ENCODE measurements at places on chromosomes 11 and 22. TPM values are rescaled to one million over a fixed set of nuclear protein-coding genes. Genes with fewer than 3 reads are reported as not detected.

CSTF3 gene
- 37.0 TPM for polyA plus RNA-seq

GRCh38 chr11:64013141-64013896, 22.4 kb upstream of the FLRT1 start:
- DNase-seq = no peak

- DNase-seq = no peak
Measured at GRCh38 chr11:9838961-9839360, 175.1 kb downstream of the SWAP70 start.

DNA sequence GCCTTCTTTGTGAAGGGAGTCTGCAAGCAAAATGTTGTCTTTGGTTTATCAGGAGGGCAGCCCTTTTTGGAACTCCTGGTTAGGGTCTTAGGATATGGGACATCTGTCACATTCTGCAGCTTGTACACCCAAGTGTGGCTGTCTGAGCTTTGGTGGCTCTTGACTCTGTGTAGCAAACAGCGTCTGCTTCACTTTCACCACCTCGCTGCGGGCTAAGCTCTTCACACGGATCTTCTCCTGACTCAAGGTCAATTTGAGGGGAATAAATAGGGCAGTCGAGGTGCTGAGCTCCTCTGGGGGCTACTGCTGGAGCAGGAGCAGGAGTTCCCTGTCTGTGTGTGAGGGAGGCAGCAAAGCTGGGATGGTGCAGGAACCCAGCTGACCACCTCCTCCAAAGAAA, 10.6 kb downstream of the MICAL2 start:
- DNase-seq = no peak

ELFN2 gene
- 1.4 TPM for polyA plus RNA-seq

GAL gene
- polyA plus RNA-seq = 0.28 TPM

DNA sequence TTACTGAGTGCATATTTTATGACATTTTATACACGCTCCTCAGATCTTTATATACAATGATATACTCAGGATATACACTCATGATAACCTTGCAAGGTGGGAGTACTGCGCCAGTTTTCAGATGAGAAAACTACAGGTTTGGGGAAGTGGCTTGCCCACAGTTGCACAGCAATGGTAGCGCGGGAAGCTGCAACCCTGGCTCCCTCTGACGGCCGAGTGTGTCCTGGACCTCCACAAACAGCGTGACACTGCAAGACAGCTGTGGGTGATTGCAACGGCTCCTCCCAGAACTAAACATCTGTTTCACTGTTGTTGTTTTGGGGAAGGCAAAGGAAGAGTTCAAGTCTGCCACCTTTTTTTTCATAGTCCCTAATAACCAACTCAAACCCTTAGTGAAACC, 47.0 kb downstream of the PACSIN2 start:
- DNase-seq = no peak

DNA sequence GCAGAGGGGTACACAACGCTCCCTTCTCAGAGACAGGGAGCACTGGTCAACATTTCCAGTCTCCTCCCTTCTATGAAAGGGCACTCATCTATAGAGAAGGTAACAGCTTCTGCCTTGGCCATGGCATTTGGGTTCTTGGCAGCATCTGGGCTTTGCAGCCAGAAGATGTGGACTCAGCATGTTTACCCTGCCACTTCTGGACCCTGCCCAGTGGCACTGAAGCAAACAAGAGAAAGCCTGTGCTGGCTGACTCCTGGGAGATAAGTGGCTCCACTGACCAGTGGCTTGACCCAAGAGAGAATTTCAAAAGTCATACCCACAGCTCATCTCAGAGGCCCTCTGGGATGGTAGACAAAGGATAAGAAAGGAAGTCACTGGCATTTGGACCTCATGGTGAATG, 8.0 kb downstream of the CSNK2A3 start:
- no peak for DNase-seq

FUT4 gene
- 5.6 TPM for polyA plus RNA-seq

SAA2 gene
- not detected for polyA plus RNA-seq

PARVG gene
- 3.4 TPM for polyA plus RNA-seq

- no peak for DNase-seq
Measured at GRCh38 chr11:1838077-1838425, 730 bp upstream of the TNNI2 start.

DNA sequence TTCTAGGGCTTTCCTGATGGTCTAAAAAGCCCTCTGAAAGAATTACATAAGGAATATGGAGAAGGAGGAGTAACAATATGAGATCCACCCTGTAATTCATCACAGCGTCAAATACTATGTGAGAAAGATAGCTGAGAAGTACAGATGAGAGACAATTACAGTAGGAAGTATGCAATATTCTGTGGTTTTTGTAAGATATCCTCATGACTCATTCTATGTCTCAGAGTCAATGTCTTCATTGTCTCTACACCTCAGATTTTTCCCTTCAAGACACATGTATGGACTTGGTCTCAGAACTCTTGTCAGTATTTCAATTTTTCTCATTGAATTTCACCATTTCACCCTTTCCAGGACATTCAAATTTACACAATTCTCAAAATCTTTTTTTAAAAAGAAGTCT, 343.3 kb upstream of the CTSC start:
- no peak for DNase-seq

DNA sequence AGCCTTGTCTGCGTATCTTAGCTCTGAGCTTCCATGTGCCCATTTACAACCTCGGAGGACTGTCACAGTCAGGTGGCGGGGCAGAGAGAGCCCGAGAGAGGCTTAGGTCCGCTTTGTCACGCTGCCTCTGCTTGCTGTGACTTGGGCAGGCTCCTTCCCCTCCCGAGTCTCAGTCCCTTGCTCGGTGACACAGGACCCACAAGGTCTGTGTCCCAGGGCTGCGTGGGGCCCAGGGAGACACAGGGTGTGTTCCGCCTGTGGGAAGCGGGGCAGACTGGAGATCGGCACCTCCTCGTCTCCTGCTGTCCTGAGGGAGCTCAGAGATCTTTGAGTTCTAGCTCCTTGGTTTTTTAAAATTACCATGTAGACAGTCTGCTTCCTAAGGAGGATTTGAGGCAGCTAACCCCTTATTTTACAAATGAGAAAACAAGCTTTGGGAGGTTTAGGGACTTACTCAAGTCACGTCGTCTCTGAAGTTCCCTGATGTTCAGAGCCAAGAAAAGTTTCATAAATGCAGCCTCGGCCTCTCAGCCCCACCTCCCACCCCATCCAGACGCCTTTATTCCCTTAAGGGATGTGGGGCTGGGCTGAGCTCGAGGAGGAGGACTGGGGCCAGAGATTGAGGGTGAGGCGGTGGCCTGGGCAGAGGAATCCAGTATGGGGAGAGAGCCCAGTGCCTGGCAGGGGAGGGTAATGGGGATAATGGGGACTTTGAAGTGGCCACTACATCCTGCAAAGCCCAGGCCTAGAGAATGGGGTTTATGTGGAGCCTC, 103.6 kb downstream of the NECTIN1 start:
- DNase-seq = no peak

DNA sequence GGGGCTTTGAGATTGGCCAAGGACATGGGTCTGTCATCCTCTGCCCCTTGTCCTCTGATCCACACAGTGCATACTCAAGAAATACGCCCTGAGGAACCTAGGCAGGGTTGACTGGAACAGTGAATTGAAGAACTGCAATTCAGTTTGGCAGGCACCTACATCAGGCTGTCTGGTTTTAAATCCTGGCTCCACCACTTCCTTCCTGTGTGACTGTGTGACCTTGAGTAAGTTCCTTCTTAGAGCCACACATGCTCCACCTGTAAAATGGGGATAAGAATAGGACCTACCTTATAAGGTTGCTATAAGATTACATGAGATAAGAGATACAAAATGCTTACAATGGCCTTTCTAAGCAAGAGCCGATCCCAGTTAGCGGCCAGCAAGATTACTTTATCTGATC, 15.8 kb upstream of the TCF20 start:
- no peak for DNase-seq

DNA sequence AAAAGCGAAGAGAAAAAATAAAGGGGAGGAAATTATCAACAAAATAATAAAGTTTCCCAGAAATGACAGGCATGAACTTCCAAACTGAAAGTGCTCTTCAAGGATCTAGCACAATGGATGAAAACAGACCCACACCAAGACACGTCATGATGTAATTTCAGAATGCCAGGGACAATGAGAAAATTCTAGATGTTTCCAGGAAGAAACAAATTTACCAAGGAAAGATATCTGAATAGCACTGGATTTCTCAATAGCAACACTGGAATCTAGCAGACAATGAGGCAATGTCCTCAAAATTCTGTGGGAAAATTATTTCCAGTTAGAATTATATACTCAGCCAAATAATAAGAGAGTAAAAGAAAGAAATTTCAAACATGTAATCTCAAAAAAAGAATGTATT, 46.0 kb downstream of the DENND5A start:
- no peak for DNase-seq

OR4S2 gene
- polyA plus RNA-seq = not detected

DNA sequence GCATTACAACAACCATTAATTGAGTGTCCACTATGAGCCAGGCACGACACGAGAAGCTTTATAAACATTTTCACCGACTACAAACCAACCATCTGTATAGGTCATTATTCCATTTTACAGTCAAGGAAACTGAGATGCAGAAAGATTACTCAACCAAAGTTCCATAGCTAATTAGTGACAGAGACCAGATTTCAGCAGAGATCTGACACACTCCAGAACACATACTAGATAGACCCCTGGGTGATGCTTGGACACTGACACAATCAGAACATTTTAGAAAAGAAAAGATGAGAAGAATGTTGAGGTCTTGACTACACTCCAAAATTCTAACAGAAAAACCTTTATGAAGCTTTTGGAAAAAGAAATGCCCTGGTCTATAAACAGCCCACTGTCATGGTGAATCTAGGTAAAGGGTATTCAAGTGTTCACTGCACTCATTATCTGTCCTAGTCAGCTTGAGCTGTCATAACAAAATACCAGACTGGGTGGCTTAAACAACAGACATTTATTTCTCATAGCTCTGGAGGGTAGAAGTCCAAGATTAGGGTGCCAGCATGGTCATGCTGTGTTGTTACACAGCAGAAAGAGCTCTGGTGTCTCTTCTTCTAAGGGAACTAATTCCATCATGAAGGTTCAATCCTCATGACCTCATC, 89.0 kb downstream of the RELT start:
- no peak for DNase-seq

GRCh38 chr11:30255637-30256036, 24.8 kb downstream of the FSHB start:
- no peak for DNase-seq

DNA sequence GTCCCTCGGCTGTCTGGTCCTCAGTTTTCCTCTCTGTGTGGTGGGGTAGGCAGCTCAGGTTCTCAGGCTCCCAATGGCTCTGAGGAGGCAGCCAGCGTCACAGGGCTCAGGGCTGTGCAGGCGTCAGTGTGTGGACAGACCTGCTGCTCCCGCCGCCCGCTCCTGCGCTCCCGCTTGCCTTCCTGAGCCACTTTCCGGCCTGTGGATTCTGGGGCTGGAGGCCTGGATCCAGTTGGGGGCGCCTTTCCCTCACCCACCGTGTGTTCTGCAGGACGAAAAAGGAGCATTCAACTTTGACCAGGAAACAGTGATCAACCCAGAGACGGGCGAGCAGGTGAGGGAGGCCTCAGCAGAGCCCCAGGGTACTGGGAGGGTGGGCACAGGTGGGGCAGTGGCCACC, 14.7 kb downstream of the DPP3 start:
- no peak for DNase-seq

GRCh38 chr11:19541521-19542049, 171.1 kb upstream of the NAV2 start:
- DNase-seq = no peak

MUC15 gene
- polyA plus RNA-seq = not detected

DNA sequence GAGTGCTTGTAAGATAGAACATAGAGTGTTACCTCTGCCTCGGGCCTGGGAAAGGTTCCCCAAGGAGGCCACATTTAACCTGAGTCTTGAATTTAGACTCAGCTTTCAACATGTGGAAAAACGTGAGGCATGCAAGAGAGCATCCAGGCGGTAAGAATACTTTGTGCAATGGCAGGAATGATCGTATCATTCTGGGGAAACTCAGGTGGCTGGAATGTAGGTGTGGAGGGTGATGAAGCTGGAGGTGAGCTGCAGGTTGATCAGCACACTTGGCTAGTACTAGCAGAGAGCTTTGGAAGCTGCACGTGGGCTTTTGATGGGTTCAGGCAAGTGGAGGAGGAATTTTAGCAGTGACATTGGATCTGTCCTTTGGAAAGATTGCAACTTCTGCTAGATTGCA, 270.3 kb upstream of the RAG2 start:
- no peak for DNase-seq

- no peak for DNase-seq
Measured at GRCh38 chr22:28955817-28956216, 72.4 kb downstream of the ZNRF3 start.

- no peak for DNase-seq
Measured at GRCh38 chr22:38299770-38300102, 17.5 kb downstream of the CSNK1E start.

- DNase-seq = no peak
Measured at GRCh38 chr11:63911876-63912275, 5.1 kb downstream of the RCOR2 start.

TRIM29 gene
- not detected for polyA plus RNA-seq

SCO2 gene
- polyA plus RNA-seq = 1.6 TPM
